ENCODE measurements at places on chromosomes 5 and 9.

GRCh38 chr5:98771382-98772109, 1.9 kb upstream of the RGMB start:
- DNase-seq: peak; percentile 83

- no peak for DNase-seq
Measured at GRCh38 chr9:116453785-116454184, 233.3 kb upstream of the TRIM32 start.

DNA sequence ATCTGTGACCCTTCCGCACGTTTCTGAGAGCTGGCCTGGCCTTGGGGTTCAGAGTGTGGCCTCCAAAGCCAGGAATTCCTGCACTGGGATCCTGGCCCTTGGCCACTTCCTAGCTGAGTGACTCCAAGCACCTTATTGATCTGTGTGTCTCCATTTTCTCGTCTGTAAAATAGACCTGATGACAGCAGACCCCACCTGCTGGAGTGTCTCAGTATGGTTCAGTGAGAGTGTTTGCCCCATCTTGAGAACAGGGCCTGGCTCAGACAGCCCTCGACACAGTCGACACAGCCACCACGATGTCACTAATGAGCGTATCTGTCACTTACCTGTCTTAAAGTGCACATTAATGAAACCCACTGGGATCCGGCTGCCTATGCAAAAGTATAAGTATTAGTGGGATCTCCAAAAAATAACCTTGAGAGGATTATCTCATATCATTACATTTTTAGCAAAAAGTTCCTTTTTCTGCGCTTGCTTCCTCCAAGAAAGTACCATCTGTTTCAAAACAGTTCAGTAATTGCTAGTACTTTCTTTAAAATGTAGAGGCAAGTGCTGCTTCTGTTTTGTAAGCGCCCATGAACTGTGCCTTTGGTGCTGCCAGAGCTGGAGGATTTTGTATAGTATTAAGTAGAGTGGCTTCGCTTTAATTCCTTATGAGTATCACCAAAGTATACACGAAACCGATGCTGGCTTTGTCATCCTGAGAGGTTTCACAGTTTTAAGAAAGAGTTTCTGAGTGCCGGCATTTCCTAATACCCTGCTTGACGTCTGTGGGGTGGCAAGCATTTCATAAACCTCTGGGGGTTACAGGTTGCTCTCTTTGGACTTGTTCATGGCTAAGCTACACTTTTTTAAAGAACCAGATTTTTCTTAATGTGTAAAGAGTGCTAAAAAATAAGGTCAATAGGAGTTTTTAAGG, 31.7 kb downstream of the UBE2QL1 start:
- DNase-seq: no peak

- no peak for DNase-seq
Measured at GRCh38 chr5:180487556-180487955, 6.6 kb upstream of the CNOT6 start.

GRCh38 chr9:129235041-129235930, 57.2 kb upstream of the IER5L start:
- no peak for DNase-seq
